Fibroblast of the aortic adventitia (primary cell): ENCODE measurements at places on chromosomes 11 and 22.

- no peak for DNase-seq
These were observed 24.0 kb upstream of the GNB1L start for GRCh38 chr22:19878461-19879245.

DNA sequence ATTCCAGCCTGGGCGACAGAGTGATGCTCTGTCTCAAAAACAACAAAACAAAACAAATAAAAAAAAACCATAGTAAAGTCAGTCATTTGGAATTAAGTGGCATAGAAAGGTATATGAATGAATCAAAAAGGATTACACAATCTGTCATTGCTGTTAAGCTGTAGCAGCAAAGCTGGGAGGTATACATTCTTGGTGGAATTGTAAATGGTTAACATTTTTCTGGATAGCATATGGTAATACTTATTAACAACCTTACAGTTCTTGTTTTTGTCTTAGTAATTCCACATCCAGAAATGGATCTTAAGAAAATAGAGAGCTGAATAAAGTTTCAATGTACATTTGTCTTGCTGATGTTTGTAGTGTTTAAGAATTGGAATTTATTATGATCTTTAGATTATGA, 30.0 kb downstream of the DDX10 start:
- no peak for DNase-seq

- peak; percentile 79 for DNase-seq
These were observed 18.9 kb downstream of the LIMK2 start for GRCh38 chr22:31230871-31231621.

DNA sequence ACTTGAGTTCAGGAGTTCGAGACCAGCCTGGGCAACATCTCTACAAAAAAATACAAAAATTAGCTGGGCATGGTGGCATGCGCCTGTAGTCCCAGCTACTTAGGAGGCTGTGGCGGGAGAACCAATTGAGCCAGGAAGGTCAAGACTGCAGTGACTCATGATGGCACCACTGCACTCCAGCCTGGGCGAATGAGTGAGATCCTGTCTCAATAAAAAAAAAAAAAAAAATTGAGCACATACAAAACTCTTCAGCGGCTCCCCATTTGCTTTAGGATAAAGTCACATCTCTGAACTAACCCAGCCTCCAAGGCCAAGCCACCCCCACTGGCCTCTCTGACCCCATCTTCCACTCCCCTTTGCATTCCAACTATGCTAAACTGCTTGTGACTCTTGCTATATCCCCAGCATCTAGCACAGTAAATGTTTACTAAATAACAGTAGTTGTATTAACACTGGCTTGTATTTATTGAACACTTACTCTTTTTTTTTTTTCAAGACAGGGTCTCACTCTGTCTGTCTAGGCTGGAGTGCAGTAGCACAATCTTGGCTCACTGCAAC, 28.9 kb downstream of the CREB3L1 start:
- no peak for DNase-seq

DNA sequence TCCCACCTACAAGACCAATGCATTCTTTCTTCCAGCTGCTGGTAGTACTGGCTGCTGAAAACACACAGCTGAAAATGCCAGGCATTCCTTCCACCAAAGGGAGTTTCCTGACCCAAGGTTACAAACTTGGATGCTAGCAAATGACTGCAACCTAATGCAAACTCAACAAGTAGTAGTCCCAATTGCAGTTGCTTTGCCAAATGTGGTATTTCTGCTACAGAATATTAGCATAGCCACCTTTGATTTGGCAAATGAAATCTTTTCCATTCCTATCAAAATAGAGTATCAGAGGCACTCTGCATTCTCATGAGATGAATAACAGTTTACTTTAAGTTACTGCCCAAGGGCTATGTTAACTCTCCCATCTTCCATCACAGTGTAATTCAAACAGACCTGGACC, 172.0 kb upstream of the ARHGAP42 start:
- peak; percentile 8 for DNase-seq

DNA sequence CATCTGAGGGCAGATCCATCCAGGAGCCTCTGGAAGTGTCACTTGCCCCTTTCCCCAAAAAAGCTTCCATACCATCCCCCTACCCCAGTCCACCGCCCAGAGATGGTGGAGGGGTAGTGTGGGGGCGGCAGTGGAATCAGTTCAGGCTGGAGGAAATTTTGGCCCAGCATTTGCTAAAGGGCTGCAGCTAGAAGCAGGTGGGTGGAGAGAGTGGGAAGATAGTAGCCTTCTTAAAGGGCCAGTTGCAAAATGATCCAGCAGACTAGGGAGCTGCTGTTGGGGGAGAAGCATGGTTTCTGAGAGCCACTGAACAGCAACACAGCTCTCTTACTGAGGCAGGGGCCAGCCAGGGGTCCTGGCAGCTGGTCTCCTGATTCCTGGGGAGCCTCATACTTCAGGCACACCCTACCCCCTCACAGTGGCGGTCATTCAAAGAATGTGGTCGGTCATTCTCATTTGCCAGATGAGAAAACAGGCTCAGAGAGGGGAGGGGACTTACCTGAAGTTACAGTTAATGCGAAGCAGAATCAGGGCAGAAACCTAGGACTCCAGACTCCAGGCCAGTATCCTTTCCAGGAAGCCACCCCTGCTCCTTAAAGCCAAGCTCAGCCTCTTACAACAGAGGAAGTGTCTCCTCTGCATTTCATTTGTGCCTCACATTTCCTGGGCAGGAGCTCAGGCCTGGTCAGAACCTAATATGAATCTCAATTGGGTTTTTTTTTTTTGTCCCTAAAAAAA, 5.4 kb downstream of the SEC14L2 start:
- no peak for DNase-seq

DNA sequence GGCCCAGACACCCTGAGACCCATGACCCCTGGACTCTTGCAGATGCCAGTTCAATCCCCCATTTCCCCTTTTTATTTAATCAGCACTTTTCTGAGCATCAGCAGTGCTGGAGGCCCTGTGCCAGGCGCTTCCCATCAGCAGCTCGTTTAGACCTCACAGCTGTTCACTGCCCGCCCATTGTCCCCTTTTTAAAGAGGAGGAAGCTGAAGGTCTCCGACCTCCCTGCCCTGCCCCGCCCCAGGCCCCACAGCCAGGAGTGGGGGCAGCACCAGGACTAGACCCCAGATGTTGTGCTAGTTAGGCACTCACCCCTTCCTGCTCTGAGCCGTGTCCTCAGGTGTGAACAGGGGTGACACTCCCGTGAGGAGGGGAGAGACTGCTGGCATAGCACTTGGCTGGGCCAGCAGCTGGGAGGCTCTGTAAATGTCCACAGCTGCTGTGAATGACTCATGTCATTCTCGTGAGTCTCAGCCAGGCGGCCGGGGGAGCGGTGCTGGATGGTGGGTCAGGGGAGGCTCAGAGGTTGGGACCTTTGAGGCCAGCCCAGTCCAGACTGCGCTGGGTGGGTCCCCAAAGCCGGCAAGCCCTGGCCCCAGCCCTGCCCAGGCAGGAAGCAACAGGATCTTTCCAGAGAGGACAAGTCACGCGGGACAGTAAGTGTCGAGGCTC, 19.9 kb downstream of the EMID1 start:
- no peak for DNase-seq

DNA sequence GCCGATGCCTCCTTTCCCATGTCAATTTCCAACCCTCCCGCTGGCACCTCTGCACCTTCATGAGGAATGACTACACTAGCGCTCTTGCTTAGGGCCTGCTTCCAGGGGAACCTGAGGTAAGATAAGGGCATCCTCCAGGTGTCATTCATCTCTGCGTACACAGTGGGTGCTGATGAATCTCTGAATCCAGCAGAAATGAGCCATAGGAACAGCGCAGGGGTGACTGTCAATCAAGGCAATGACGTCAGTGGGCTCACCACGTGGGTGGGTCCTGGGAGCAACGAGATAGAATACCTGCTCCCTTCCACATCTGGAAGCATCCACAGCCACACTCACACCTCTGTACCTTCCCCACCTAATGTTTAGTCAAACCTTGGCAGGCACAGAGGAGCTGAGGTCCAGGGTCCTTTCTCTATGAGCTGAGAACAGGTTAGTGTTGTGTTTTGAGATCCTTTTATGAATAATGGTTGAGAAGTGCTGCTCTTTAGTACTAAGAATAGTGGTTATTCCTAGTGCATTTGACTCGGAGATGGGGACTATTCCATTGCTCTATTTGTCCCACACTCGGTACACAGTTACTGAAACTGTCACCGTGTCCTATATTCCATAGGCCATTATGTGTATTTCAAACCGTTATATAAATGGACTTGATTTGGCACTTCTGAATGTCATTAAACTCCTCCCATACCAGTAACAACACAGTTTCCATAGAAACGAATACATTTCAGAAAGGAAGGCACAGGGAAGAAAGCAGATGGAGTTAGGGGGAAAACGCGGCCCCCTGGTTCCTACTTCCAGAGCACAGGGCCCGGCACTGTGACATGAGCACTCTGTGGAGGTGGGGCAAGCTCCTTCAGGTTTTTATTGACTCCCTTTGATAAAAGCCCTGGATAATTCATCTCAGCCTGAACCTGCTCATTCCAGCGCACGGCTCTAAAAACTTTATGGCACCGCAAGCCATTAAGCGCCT, 193.4 kb downstream of the ST3GAL4 start:
- DNase-seq = no peak

GRCh38 chr22:47023871-47024270, 261.4 kb downstream of the TBC1D22A start:
- DNase-seq = no peak

DNA sequence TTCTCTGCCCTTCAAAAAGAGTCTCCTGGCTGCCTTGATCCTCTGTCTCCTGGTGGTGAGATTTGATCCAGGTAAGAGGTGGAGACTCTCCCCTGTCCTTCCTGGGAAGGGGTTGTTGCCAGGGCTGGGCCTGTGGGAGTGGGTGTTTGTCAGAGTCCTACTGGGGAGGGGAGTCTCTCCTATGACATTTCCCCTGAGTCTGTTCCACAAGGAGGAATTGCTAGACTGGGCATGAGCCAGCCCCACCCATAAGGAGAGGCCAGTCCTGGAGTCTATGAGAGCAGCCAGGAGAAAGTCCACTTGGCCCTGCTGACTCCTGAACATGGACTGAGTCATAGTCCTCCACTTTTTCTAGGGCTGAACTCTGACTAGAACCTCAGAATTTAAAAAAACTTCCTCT, 7.4 kb downstream of the PEX26 start:
- DNase-seq = peak; percentile 49

- DNase-seq = no peak
These were observed 6.2 kb downstream of the KDM4F start for GRCh38 chr11:95055283-95055897.

DNA sequence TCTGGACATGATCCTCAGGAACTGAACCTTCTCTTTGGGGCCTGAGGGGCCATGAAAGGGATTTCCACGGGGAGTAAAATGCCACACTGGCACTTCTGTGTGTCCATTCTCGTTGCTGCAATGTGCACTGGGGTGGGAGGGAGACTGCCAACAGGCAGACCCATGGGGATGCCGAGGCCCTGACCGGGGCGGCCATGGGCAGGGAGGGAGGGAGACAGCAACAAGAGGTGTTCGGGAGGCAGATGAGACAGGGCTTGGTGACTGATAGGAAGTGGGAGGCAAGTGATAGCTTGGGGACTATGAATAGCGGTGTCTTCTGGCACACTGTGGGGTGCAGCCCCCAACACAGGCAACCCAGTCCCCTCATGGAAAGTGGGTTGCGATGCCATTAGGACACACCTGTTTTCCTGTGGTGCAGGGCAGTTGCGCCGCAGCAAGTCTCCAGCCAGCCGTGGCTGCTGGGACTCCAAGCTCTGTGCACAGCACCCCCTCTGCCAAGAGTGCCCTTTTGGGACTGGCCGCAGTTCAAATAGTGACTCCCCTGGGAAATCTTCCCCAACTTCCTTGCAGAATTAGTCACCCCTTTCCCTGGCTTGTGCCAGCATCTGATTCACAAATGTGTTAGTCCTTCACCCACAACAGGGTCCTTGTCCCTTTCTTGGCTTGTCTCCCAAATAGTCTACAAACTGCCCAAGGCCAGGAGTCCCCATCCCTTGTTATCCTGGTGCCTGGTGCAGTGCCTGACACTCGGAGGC, 88.8 kb downstream of the CHST1 start:
- no peak for DNase-seq

DNA sequence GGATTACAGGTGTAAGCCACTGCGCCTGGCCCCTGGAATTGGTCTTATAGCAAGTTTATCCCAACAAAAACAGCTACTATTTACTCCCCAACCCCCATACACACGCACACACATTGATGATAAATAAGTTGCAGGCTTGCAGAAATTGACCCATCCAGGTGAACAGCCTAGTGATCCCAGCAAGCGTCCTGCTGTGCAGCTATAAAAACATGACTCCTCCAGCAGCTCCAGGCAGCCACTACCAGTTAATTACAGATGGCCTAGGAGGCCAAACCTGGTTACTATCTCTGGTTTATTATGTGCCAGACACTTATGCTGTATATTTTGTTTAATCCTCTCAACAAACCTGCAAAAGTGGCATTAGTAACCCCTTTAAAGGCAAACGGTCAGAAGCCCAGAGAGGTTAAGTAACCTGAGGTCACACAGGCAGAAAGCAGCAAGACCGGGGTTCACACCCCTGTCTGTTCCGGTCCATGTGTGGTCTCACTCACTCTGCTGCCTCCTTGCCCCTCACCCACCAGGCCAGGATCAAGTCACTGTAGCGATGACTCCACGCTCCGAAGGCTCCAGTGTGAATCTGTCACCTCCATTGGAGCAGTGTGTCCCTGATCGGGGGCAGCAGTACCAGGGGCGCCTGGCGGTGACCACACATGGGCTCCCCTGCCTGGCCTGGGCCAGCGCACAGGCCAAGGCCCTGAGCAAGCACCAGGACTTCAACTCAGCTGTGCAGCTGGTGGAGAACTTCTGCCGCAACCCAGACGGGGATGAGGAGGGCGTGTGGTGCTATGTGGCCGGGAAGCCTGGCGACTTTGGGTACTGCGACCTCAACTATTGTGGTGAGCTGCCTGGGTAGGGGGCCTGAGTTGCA, 6.6 kb downstream of the F2 start:
- DNase-seq = no peak

DNA sequence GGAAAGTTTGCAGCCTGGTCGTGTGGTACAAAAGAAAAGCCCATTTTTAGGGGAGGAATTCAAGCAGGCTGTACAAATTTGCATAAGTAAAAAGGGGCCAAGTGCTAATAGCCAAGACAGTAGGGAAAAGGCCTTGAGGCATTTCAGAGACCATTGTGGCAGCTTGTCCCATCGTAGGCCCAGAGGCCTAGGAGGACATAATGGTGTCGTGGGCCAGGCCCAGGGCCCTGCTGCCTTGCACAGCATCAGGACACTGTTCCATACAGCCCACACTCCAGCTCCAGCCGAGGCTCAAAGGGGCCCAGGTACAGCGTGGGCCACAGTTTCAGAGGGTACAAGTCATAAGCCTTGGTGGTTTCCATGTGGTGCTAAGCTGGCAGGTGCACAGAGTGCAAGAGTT, 106.9 kb downstream of the GRIK4 start:
- no peak for DNase-seq

DNA sequence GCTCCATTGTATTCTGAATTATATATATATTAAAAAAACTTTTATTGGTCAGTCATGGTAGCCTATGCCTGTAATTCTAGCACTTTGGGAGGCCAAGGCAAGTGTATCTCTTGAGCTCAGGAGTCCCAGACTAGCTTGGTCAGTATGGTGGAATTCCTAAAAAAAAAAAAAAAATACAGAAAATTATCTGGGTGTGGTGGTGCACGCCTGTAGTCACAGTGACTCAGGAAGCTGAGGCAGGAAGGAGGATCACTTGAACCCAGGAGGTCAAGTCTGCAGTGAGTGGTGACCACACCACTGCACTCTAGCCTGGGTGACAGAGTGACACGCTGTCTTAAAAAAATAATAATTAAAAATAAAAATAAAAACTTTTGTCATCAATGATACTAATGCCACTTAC, 133.2 kb downstream of the FAT3 start:
- DNase-seq = no peak
